ENCODE measurements at places on chromosomes 11 and 22. TPM values are rescaled to one million over a fixed set of nuclear protein-coding genes. Genes with fewer than 3 reads are reported as not detected.

SIDT2 gene
- 10.3 TPM for total RNA-seq

PKP3 gene
- total RNA-seq: 1.9 TPM

OR5B21 gene
- total RNA-seq: not detected

YPEL4 gene
- 0.45 TPM for total RNA-seq

RBMXL2 gene
- not detected for total RNA-seq

HBD gene
- not detected for total RNA-seq

CTSW gene
- total RNA-seq: 0.15 TPM

HPS4 gene
- 18.3 TPM for total RNA-seq

APOBEC3H gene
- total RNA-seq: 0.30 TPM

PLEKHB1 gene
- 0.89 TPM for total RNA-seq

DBX1 gene
- total RNA-seq: not detected

CRYBB2 gene
- not detected for total RNA-seq

DERL3 gene
- total RNA-seq: 1.5 TPM

NAALADL1 gene
- 41.6 TPM for total RNA-seq

SUSD2 gene
- total RNA-seq: 3.1 TPM

SLC6A5 gene
- total RNA-seq: not detected

BATF2 gene
- 1.3 TPM for total RNA-seq

ROBO3 gene
- 31.7 TPM for total RNA-seq

ZPR1 gene
- 39.8 TPM for total RNA-seq

RAC2 gene
- 55.3 TPM for total RNA-seq

MOGAT2 gene
- total RNA-seq: not detected

GLYATL2 gene
- 1.3 TPM for total RNA-seq

FAM83F gene
- total RNA-seq: 0.17 TPM

BIK gene
- 0.30 TPM for total RNA-seq

MAJIN gene
- not detected for total RNA-seq

NEFH gene
- total RNA-seq: 2.1 TPM

TMPRSS4 gene
- not detected for total RNA-seq

FXYD2 gene
- 0.15 TPM for total RNA-seq

MRGPRE gene
- total RNA-seq: not detected

TRIM48 gene
- total RNA-seq: not detected

TEX54 gene
- not detected for total RNA-seq

SCN3B gene
- total RNA-seq: not detected

FGF4 gene
- not detected for total RNA-seq

SLC17A6 gene
- total RNA-seq: not detected

TRIM51 gene
- total RNA-seq: not detected

PDE2A gene
- total RNA-seq: 0.17 TPM

YAP1 gene
- total RNA-seq: 98.7 TPM

MB gene
- not detected for total RNA-seq

B4GALNT4 gene
- total RNA-seq: 4.7 TPM

ISX gene
- not detected for total RNA-seq

ACRV1 gene
- not detected for total RNA-seq

OR2AG1 gene
- total RNA-seq: not detected

GRK3 gene
- total RNA-seq: 1.6 TPM

BAIAP2L2 gene
- 0.59 TPM for total RNA-seq

ZNF214 gene
- 0.89 TPM for total RNA-seq

FERMT3 gene
- 1.8 TPM for total RNA-seq

KBTBD3 gene
- total RNA-seq: 1.8 TPM

OR52N4 gene
- not detected for total RNA-seq

HIC2 gene
- 1.7 TPM for total RNA-seq

PTPN5 gene
- not detected for total RNA-seq

CBLIF gene
- not detected for total RNA-seq

APOA1 gene
- total RNA-seq: not detected
